ENCODE measurements at places on chromosomes 12 and 14.

DNA sequence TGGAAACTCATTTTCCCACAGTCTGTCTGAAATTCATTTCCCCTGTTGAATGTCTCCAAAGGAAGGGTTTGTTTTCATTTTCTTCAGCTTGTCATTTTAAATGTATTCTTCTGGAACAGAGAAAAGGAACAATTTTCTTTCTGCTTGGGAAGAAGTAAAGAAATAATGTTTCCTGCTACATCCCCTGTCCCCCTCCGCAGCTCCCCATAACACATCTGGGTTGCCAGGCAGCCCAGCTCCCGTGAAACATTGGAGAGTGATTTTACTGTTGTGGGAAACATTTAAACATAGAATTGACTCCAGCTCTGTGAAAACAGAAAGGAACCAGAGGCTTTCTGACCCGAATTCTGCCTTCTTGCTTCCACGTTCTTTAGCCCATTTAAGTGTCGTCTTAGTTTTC is 159.5 kb downstream of the TMEM132C start:
- DNase-seq, result no peak

- peak; percentile 69 for DNase-seq
These were observed 1.9 kb upstream of the BAZ2A start for GRCh38 chr12:56631790-56632700.

DNA sequence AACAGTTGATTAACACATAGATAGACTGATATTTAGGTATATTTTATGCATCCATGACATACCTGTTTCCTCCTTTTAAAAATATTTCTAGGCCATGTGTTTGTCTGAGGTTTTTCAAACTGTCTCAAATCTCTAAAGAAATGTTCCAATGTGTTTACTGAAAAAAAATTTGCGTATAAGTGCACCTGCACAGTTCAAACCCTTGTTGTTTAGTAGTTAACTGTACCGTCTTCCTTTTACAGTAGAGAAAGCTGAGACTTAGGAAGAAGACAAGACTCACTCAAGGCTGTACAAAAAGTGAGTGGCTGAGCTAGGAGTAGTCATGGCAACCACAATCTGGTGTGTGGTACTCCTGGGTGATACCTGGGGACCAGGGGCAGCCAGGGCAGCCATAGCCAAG is 934.6 kb downstream of the VRK1 start:
- no peak for DNase-seq

DNA sequence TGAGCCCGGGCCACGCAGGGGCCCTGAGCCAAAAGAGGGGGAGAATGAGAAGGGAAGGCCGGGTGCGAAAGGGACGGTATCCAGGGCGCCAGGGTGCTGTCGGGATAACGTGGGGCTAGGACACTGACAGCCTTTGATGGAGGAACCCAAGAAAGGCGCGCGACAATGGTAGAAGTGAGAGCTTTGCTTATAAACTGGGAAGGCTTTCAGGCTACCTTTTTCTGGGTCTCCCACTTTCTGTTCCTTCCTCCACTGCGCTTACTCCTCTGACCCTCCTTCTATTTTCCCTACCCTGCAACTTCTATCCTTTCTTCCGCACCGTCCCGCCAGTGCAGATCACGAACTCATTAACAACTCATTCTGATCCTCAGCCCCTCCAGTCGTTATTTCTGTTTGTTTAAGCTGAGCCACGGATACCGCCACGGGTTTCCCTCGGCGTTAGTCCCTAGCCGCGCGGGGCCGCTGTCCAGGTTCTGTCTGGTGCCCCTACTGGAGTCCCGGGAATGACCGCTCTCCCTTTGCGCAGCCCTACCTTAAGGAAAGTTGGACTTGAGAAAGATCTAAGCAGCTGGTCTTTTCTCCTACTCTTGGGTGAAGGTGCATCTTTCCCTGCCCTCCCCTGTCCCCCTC is 3.0 kb downstream of the SSTR1 start:
- DNase-seq, result no peak

DNA sequence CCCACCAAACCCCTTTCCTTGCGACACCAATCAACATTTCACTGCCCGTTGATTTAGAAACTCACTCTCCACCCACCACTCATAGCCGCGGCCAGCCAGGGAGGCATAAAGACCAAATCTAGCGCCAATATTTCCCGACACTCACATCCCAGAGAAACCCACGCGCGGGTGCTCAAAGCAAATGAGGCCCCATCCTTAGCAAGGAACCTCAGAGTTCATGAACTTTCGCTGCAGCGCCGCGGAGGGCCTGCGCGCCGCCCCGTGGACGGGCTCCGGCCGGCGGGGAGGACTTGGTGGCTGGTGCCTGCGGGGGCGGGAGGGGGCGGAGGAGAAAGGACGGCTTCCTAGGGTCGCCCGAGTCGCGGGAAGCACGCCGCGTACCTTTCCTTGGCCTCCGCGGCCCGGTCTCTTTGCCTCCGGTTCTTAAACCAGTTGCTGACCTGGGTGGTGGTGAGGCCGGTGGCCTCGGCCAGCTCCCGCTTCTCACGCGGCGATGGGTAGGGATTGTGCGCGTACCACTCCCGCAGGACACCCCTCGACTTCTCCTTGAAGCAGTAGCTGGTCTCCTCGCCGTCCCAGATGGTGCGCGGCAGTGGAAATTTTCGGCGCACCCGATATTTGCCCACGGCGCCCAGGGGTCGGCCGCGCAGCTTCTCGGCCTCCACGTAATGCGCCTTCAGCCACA is 886 bp downstream of the SIX1 start:
- DNase-seq, result peak; percentile 40

GRCh38 chr14:90278199-90279175 is 22.1 kb downstream of the PSMC1 start:
- no peak for DNase-seq

- no peak for DNase-seq
These were observed 15.7 kb downstream of the VPS37B start for GRCh38 chr12:122880155-122880667.

GRCh38 chr14:75147423-75148071 is 20.7 kb upstream of the NEK9 start:
- DNase-seq, result no peak

DNA sequence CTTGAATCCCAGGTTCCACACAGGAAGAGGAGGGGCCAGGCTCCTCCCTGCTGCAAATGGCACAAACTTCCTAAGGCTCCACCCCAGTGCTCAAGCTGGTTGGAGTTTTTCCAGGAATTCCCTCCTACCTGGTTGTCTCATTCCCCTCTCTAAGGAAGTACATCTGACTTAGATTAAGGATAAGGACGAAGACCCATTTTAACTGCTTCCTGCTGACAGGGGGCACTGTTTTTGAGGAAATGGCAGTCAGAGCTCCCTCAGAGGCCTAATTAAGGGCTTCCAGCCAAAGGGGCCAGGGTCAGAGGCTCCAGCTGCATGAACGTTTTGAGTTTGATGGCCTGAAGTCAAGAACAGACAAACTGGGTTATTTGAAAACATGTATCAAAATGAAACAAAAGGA is 1084.7 kb downstream of the SLC6A15 start:
- peak; percentile 10 for DNase-seq

DNA sequence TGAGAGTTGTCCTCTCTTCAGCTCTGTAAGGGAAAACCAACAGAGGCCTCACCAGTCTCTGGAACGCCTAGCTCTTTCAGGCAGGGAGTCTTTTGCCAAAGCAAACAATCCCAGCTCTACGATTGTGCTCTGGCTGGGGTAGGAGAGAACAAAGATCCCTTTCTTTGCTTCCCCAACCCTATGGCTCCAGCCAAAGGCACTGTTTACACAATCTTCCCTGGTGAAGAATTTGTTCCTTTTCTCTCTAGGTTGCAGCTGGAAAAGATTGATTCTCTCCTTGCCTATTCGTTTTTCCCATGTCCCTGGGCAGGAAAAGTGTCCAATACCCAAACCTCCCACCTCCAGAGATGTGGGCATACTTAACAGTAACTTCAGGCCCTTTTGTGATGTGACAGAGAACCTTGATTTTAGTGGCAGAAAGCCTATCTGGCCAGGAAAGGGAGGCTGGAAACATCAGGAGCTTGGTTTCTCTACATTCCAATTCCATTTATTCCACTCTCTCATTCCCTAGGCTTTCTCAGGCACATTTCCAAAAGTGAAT is 16.8 kb downstream of the ATP5MC2 start:
- no peak for DNase-seq

GRCh38 chr14:91372671-91373495 is 44.7 kb downstream of the CCDC88C start:
- DNase-seq, result no peak

DNA sequence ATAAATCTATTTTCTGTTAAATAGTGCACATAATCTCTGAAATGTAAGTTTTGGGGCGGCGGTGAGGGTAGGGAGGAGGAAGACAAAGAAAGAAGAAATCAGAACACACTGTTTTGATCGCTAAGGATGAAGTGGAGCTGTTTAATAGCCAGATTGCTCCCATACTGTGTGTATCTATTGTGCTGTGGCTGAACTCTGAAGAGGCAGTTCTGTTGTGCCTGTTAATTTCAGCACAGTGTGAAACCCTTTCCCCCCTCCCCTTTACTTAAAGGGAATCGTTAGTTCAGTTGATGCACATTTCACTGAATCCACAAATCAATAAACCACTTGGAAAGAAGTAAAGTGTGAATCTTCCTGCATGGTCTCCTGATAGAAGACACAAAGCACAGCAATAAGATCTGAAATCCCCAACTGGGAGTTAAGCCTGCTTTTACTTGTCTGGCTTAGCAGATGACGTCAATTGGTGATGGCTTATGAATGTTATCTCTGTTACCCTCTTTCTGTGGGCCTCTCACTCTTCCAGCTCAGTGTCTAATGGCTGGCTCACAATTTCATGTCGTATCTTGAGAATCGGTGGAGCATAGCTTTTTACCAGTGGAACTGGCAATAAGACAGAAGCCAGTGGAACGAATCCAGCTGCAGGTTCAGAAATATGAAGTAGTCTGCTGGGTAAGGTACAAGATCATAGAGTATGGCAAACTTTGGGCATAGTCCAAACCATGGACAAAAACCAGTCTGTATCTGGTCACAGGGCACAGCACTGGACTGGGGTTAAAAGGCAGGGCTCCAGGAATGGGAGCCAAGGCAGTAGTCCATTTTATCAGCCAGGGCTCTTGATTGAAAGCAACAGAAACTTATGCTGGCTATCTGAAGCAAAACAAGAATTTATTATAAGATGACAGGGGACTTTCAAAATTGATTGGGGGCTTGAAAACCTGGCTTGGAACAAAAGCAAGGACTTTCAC is 413.5 kb upstream of the SEL1L start:
- no peak for DNase-seq

DNA sequence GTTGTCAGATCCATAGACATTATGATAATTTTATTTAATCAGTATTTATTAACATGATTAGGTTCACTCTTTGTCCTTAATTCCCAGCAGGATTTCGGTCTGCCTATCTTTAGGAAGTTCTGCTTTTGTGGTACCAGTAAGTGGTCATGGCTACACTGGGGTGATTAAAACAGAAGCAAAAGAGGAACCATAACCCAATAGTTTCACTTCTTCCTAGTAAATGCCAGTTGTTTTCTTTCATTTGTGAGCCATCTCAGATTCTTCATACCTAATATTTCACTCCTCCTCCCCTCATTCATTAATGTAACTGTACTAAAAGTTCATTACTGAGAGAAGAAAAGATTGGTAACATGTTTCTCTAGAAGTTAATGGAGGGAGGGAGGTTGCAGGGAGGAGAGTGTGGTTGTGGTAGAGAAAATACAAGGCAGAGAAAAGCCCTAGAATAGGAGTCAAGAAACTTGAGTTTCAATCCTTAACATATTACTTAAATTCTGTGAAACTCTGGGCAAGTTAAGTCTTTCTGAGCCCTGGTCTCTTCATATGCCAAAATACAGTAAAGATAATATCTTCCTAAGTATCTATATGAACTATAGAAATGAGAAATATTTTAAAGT is 101.2 kb downstream of the PEBP1 start:
- peak; percentile 78 for DNase-seq

GRCh38 chr12:53287741-53288216 is 7.6 kb upstream of the PFDN5 start:
- DNase-seq, result peak; percentile 67

DNA sequence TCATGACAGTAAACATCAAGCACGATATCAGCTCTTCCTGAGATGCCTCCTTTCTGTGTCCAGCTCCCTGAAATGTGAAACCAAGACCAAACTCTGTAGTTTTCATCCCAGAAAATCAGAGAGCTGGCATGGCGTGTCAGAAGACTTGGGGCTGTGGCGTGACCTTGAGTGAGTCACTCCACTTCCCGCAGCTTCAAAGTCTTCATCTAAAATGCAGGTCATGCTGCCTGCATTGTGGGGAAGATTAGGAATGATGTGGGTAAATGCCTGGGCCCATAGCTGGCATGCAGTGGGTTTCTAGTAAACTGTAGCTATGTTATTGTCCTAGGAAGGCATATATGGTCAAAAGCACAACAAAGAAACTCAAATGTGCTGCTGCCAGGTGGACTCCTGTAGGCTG is 28.8 kb downstream of the OAS2 start:
- no peak for DNase-seq

DNA sequence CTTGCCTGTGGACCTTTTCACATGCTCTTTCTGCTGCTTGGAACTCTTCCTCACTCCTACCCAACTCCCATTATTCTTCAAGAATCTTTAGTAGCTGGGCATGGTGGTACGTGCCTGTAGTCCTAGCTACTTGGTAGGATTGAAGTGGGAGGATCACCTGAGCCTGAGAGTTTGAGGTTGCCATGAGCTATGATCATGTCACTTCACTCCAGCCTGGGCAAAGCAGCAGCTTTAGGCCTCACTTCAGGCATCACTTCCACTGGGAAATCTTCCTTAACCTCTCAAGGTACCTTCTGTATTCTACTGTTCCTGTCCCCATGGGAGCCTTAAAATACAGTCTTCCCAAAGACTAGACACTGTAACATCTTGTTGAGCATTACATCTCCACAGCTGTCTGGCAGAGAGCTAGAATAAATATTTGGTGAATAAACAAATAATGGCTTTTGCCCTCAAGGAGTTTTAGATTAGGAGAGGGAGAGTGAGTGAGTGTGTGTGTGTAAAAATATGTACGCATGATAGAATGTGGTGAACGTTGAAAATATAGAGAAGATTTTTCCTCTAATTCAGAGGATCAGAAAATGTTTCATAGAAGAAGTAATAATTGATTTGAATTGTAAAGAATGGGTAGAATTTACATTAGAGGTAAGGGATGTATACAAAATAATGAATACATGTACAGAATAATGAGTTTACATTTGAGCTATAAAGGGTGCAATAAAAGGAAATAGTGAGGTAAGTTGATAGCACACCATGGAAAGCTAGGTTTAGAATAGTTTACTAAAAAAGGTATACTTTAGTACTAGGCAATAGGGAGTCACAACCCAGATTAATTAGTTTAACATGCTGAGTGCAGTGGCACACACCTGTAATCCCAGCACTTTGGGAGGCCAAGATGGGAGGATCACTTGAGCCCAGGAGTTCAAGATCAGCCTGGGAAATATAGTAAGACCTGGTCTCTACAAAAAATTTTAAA is 29.2 kb upstream of the BMAL2 start:
- no peak for DNase-seq

GRCh38 chr14:65206448-65207096 is 104.3 kb upstream of the MAX start:
- DNase-seq, result no peak

All from KBM-7 (cell line).